ENCODE measurements at places on chromosomes 12 and 14. TPM values are rescaled to one million over a fixed set of nuclear protein-coding genes. Genes with fewer than 3 reads are reported as not detected.

- peaks cover 53% of the 10 kb centered on the region for H3K27me3 ChIP-seq
- H3K27ac ChIP-seq, result no peak overlapping the region
- no peaks in the 10 kb centered on the region for H3K36me3 ChIP-seq
- DNase-seq, result no peak
- H3K4me1 ChIP-seq, result no peaks in the 10 kb centered on the region
Measured at GRCh38 chr14:104546591-104547309, 32.8 kb upstream of the C14orf180 start.

DNA sequence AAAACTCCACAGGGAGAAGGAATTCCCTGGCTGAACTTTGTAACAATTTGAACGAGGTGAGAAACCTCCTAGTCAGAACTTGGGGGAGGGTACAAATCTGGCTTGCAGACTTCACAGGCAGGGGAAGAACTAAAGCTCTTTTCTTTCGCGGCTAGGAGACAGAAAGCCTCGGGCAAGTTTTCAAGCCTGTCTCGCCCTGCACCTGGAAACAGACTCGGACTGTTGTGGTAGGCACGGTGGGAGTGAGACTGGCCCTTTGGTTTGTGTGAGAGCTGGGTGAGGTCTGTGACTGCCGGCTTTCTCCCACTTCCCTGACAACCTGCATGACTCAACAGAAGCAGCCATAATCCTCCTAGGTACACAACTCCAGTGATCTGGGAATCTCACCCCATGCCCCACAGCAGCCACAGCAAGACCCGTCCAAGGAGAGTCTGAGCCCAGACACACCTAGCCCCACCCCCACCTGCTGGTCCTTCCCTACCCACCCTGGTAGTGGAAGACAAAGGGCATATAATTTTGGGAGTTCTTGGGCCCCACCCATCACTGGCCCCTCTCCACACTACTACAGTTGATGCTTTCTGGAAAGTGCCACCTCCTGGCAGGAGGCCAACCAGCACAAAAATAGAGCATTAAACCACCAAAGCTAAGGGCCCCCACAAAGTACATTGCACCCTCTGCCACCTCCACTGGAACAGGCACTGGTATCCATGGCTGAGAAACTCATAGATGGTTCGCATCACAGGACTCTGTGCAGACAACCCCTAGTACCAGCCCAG, 102.7 kb upstream of the ST8SIA1 start:
- no peaks in the 10 kb centered on the region for H3K27me3 ChIP-seq
- H3K27ac ChIP-seq, result no peak overlapping the region
- H3K4me1 ChIP-seq, result no peaks in the 10 kb centered on the region
- no peaks in the 10 kb centered on the region for H3K36me3 ChIP-seq
- H3K4me3 ChIP-seq, result no peak overlapping the region

GRCh38 chr14:104034976-104035699, 50.4 kb upstream of the ASPG start:
- DNase-seq, result no peak
- H3K27me3 ChIP-seq, result no peaks in the 10 kb centered on the region
- no peak overlapping the region for H3K27ac ChIP-seq
- no peaks in the 10 kb centered on the region for H3K36me3 ChIP-seq

DNA sequence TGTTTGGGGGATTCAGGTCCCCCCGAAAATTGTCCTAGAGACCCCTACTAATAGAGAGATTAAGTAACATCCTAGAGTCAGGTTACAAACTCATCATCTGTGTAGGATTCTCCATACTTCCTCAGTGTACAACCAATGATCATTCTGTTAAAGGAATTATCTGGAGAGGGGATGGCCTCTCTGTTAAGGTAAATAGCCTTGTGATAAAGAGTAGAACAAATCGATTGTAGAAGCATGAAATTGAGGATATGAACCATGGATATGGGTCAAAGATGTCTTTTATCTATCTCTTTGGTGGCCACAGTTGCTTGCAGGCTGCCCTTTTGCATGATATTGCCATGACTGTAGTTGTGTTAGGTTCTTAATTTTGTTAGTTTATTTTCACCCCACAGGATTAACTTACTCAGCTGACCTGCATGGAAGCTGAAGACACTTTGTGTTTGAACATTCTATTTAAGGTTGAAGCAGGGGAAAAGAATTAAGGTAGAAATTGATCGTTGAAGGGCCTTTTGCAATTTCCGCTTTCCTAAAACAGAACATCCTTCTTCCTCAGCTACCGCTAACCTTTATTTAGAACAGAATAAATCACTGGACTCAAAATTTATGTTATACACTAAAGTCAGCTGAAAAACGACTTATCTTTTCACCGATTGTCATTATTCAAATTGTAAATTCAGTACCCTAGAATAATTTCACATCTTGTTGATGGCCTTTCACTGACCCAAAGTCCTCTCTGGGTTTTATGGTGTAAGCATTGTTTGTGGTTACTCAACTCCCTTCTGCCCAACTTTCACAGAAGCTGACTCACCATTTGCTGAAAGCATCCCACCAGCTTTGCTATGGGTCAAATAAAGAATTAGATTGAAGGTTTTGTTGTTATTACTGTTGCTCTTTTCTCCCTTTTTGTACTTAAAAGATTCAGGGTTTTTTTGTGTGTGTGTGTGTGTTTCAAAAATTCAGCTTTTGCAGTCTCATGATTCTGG, 52.3 kb downstream of the IRAK3 start:
- H3K27ac ChIP-seq, result no peak overlapping the region
- no peak overlapping the region for H3K4me3 ChIP-seq
- H3K4me1 ChIP-seq, result no peaks in the 10 kb centered on the region
- peaks cover 3% of the 10 kb centered on the region for H3K27me3 ChIP-seq
- no peaks in the 10 kb centered on the region for H3K36me3 ChIP-seq

GRCh38 chr12:120693848-120694247, 6.9 kb downstream of the MLEC start:
- H3K27me3 ChIP-seq, result no peaks in the 10 kb centered on the region
- H3K4me3 ChIP-seq, result no peak overlapping the region
- no peak for DNase-seq
- H3K4me1 ChIP-seq, result peaks cover 8% of the 10 kb centered on the region
- H3K27ac ChIP-seq, result no peak overlapping the region
- peaks cover 63% of the 10 kb centered on the region for H3K36me3 ChIP-seq

DNA sequence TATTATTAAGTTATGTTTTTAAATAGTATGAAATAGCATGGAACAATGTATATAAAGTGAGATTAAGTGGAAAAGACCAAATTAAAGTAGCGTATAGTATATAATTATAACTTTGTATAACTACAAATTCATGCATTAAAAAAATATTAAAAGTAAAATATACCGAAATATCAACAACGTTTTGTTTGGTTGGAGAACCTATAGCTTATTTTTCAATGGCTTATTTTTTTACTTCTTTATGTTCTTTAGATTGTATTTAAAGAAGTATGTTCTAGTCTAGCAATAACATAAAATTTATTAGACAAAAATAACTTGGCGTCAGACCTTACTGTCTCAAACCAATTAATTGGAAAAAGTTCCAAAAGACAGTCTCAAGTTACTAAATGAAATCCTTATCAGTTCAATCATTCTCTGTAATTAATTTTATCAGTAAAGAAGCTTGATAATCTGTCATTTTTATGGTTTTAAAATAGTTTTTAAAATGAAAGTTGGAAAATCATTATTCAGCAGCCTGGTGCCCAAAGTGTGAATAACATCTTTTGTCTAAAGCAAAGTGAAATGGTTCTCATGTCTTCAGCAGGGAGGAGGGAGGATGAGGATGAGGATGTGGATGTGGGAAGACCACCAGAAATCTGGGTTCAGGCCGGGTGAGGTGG, 46.7 kb downstream of the IRAK3 start:
- H3K36me3 ChIP-seq, result no peaks in the 10 kb centered on the region
- H3K4me3 ChIP-seq, result peak overlapping the region; percentile 59
- H3K4me1 ChIP-seq, result peaks cover 6% of the 10 kb centered on the region
- DNase-seq, result no peak
- no peak overlapping the region for H3K27ac ChIP-seq

GRCh38 chr14:44405011-44405486, 102.0 kb downstream of the FSCB start:
- no peak overlapping the region for H3K27ac ChIP-seq
- no peak overlapping the region for H3K4me3 ChIP-seq
- no peaks in the 10 kb centered on the region for H3K4me1 ChIP-seq
- no peaks in the 10 kb centered on the region for H3K36me3 ChIP-seq
- no peak for DNase-seq

DNA sequence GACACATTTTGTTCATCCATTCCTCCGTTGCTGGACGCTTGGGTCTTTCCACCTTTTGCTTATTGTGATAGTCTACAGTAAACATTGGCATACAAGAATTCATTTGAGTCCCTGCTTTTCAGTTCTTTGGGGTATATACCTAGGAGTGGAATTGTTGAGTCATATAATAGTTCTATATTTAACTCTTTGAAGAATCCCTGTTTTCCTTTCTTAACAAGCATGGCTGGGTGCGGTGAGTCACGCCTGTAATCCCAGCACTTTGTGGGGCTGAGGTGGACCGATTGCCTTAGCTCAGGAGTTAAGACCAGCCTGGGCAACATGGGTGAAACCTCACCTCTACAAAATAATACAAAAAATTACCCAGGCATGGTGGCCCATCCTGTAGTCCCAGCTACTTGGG, 75.4 kb downstream of the CCDC92 start:
- peaks cover 30% of the 10 kb centered on the region for H3K4me1 ChIP-seq
- no peaks in the 10 kb centered on the region for H3K36me3 ChIP-seq
- no peak overlapping the region for H3K27ac ChIP-seq
- no peaks in the 10 kb centered on the region for H3K27me3 ChIP-seq
- no peak overlapping the region for H3K4me3 ChIP-seq

GRCh38 chr14:91379579-91379932, 38.1 kb downstream of the CCDC88C start:
- H3K36me3 ChIP-seq, result no peaks in the 10 kb centered on the region
- no peaks in the 10 kb centered on the region for H3K27me3 ChIP-seq
- no peak for DNase-seq
- no peak overlapping the region for H3K27ac ChIP-seq

- no peaks in the 10 kb centered on the region for H3K27me3 ChIP-seq
- H3K36me3 ChIP-seq, result peaks cover 14% of the 10 kb centered on the region
Measured at GRCh38 chr12:56040963-56041551, 661 bp upstream of the RPS26 start.

GRCh38 chr14:51356381-51356780, 116.3 kb downstream of the TMX1 start:
- DNase-seq, result no peak
- H3K27ac ChIP-seq, result no peak overlapping the region
- H3K4me3 ChIP-seq, result no peak overlapping the region

DNA sequence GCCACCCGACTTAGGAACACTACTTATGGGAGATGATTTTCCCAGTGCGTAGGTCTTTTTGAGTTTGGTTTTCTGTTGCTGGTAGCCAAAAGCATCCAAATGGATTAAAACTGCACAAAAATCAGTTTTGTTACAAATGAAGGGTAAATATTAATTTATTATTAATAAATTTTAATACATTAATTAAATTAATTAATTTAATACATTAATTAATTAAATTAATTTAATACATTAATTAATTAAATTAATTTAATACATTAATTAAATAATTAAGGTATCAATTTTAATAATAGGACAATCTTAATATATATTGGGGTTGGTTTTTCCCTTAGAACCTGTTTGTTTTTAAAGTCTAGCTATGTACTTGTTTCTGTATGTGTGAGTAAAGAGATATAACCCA, 23.6 kb downstream of the AK7 start:
- H3K4me1 ChIP-seq, result no peaks in the 10 kb centered on the region
- DNase-seq, result no peak
- no peak overlapping the region for H3K4me3 ChIP-seq
- H3K27me3 ChIP-seq, result no peaks in the 10 kb centered on the region
- H3K36me3 ChIP-seq, result no peaks in the 10 kb centered on the region
- H3K27ac ChIP-seq, result no peak overlapping the region

GRCh38 chr12:13170892-13171490, 25.5 kb upstream of the EMP1 start:
- H3K4me3 ChIP-seq, result no peak overlapping the region
- no peaks in the 10 kb centered on the region for H3K27me3 ChIP-seq
- H3K36me3 ChIP-seq, result no peaks in the 10 kb centered on the region

- peak overlapping the region; percentile 98 for H3K27ac ChIP-seq
- H3K36me3 ChIP-seq, result no peaks in the 10 kb centered on the region
- peaks cover 53% of the 10 kb centered on the region for H3K4me1 ChIP-seq
- H3K4me3 ChIP-seq, result peak overlapping the region; percentile 62
- H3K27me3 ChIP-seq, result no peaks in the 10 kb centered on the region
Measured at GRCh38 chr14:104677512-104678332, 11.7 kb upstream of the INF2 start.

GRCh38 chr14:38384741-38385140, 128.8 kb upstream of the CLEC14A start:
- H3K36me3 ChIP-seq, result no peaks in the 10 kb centered on the region
- no peaks in the 10 kb centered on the region for H3K27me3 ChIP-seq
- H3K27ac ChIP-seq, result no peak overlapping the region
- H3K4me3 ChIP-seq, result no peak overlapping the region
- DNase-seq, result no peak
- no peaks in the 10 kb centered on the region for H3K4me1 ChIP-seq

GRCh38 chr14:29262979-29263378, 496.4 kb downstream of the FOXG1 start:
- no peaks in the 10 kb centered on the region for H3K36me3 ChIP-seq
- H3K27ac ChIP-seq, result no peak overlapping the region
- H3K27me3 ChIP-seq, result no peaks in the 10 kb centered on the region
- H3K4me1 ChIP-seq, result no peaks in the 10 kb centered on the region
- H3K4me3 ChIP-seq, result no peak overlapping the region

DNA sequence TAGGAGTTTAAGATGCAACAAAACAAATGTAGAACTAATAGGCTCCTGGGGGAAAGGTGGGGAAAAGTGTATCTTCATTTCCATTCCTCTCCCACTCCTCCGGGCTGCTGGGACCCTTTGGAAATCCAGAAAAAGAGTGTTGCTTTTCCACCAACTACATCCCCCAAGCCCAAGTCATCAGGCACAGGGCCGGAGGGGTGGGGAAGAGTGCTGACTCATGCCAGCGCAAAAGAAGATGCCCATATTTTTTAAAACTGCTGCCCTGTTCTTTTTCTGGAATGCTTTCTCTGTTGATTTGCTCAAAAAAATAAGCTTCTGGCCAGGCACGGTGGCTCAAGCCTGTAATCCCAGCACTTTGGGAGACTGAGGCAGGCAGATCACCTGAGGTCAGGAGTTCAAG, 70.9 kb downstream of the TBK1 start:
- H3K4me1 ChIP-seq, result peaks cover 15% of the 10 kb centered on the region
- no peaks in the 10 kb centered on the region for H3K27me3 ChIP-seq
- H3K36me3 ChIP-seq, result no peaks in the 10 kb centered on the region

- H3K27me3 ChIP-seq, result no peaks in the 10 kb centered on the region
- H3K4me1 ChIP-seq, result peaks cover 96% of the 10 kb centered on the region
- peak overlapping the region; percentile 100 for H3K27ac ChIP-seq
- H3K4me3 ChIP-seq, result no peak overlapping the region
Measured at GRCh38 chr12:75820848-75821578, 210.6 kb downstream of the PHLDA1 start.

DNA sequence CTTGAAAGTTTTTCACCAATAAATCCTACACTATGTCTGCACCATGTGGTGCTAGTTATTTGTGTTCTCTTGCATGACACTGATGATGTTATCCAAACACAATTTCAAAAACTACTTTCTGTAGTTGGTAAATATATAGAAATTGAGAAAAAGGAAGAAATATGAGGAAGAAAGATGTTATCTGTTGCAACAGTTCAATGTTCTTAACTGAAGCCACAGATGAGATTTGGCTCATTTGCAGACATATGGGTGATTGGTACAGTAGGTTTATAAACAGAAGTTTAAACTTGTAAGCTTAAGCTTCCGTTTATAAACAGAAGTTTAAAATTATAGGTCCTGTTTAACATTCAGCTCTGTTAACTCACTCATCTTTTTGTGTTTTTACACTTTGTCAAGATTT, at the start of gene CLEC12A:
Gene CLEC12A (plus strand): TSS at position 229 of the 400 bp plus-strand sequence. CDS start 188 bp downstream, outside the sequence.
- no peak for DNase-seq
- peaks cover 31% of the 10 kb centered on the region for H3K27me3 ChIP-seq
- H3K27ac ChIP-seq, result no peak within 1 kb of the TSS
- H3K4me1 ChIP-seq, result no peaks in the 10 kb centered on the region
- no peak within 1 kb of the TSS for H3K4me3 ChIP-seq

The TSPAN19 gene
- 0.32 TPM for total RNA-seq

The SPX gene
- total RNA-seq, result 0.76 TPM

The SUSD6 gene
- 6.4 TPM for total RNA-seq

The KRT83 gene
- not detected for total RNA-seq

The FGF6 gene
- not detected for total RNA-seq
